ENCODE measurements at places on chromosomes 2 and 18.

DNA sequence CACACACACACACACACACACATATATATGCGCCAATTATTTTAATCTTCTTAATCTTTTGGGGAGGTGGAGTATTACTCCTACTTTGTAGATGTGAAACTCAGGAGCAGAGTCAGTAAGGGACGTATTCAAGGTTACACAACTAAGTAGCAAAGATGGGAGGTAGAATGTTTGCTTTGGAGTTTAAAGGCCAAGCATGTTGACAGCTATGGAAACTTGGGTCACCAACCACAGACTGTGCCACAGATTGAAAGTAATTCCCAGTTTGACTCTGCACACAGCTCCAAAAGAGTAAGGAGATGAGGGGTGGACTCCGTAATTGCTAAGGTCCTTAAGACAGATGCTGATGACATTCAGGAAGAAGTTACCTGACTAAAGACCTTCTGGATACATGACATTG lies 124.8 kb upstream of the ITGB6 start:
- no peak for DNase-seq

DNA sequence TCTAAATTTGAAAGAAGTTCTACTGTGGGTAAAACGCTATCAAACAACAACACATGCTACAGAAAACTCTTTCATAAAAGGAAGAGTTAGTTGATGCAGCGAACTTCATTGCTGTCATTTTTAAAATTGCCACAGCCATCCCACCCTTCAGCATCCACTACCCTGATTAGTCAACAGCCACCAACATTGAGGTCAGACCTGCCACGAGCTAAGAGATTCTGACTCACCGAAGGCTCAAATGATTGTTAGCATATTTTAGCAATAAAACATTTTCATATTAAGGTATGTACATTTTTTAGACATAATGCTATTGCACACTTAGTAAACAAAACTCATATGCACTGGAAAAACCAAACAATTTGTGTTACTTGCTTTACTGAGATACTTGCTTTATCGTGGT lies 347.1 kb downstream of the CLIP4 start:
- DNase-seq: peak; percentile 37

- DNase-seq: no peak
Measured at GRCh38 chr2:159366538-159366937, 80.0 kb upstream of the WDSUB1 start.

DNA sequence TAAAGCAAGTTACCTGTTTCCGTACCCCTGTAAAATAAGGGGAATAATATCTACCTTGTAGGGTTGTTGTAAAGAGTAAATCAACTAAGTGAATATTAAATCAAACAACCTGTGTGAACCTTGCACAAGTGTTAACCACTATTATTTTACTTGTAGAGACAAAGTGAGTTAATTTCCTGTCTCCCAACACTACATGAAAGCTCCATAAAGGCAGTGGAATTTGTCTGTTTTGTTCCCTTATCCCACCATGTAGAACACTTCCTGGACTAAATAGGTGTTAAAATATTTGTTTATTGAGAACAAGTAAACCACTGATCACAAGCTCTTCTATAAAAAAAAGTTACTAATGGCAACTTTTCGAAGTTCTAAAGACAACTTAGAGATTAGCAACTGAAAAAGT lies 3.3 kb downstream of the ARL5A start:
- DNase-seq: no peak

DNA sequence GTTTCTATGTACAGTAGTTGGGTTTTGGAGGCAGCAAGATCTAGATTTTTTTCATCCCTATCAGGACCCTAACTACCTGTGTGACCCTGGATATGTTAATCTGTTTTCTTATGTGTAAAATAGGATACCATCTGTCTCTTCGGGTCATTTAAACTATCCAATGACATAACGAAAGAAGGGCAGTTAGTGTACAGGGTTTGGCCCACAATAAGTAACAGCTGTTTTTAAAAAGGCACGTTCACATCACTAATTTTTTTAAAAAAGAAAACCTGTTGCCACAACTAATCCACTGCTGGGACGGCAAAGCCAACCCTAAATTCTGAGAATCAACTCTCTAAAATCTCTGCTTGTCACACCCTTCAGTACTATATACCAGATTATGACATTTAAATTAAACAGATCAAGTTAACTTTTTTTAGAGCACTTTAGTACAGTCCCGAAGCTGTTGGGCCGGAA lies 869 bp downstream of the USP40 start:
- DNase-seq: peak; percentile 15

Measured in AG20443 (cell line).